ENCODE measurements at places on chromosomes 7 and 10.

DNA sequence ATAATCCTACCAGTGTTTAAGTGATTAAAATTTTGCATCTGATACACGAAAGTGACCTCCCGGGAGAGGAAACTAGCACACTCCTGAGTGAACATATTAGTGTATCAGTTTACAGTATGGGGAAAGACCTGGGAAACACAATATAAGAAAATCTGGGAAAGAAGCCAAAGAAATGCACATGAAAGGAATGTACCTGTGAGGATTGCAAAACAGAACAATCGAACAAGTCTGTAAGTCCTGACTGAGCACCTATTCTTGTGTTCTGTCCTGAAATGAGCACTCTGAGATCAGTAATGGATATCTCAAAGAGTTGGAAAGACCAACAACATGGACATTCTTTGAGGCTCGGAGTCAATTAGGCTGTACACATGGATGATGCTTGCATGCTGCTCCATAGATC, 554.7 kb downstream of the SORCS3 start:
- DNase-seq, result no peak

DNA sequence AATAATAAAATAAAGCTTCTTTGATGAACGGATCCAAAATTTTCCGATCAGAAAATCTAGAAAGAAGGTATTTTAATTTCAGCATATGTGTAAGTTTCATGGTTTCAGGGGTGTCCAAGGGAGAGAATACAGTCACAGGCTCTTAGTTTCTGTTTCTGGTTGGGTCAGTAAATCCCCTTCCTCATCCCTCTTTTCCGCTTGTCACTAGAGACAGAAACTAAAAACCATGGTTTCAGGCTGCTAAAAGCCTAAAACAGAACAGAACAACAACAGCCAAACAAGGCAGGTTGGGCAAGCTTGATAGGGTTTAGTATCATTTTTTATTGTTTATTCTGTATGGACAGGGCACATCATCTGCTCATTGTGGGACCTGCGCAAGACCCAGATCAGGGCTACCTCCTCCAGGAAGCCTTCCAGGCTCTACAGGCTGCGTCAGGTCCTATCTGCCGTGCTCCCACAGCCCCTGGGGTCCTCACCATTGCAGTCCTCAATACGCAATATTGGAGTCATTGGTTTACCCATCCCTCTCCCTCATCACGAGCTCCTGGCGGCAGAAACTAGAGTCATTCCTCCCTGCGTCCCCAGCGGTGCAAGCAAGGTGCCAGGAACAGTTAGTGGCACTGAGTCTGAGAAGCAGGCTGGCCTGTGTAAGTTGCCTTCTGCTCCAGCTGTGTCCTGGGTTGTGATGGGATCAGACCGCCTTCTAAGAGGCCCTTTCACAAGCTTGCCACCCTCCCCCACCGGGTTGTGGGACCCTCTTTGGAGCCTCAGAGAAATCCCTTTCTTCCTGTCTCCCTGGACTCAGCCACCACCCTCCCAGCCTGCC, 70.2 kb upstream of the CUX1 start:
- DNase-seq, result no peak

DNA sequence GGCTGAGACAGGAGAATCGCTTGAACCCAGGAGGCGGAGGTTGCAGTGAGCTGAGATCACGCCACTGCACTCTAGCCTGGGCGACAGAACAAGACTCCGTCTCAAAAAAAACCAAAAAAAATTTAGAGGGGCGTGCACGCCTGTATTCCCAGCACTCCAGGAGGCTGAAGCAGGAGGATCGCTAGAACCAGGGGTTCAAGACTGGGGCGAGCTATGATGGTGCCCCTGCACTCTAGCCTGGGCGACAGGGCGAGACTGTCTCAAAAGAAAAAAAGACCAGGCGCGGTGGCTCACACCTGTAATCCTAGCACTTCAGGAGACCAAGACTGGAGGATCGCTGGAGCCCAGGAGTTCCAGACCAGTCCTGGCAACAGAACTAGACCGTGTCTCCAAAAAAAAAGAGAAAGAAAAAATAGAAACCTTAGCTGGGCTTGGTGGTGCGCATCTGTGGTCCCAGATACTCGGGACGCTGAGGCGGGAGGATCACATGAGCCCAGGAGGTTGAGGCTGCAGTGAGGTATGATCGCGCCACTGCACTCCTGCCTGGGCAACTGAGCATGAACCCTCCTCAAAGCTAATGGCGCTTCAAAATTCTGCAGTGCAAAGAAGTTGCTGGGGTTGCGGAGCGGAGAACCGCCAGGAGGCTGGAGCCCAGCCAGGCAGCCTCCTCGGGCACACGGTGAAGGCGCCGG, 382 bp upstream of the MBLAC1 start:
- no peak for DNase-seq

GRCh38 chr10:934746-935406, 3.4 kb upstream of the LARP4B start:
- no peak for DNase-seq

- DNase-seq, result no peak
These were observed 301.8 kb upstream of the MGMT start for GRCh38 chr10:129165076-129165720.

DNA sequence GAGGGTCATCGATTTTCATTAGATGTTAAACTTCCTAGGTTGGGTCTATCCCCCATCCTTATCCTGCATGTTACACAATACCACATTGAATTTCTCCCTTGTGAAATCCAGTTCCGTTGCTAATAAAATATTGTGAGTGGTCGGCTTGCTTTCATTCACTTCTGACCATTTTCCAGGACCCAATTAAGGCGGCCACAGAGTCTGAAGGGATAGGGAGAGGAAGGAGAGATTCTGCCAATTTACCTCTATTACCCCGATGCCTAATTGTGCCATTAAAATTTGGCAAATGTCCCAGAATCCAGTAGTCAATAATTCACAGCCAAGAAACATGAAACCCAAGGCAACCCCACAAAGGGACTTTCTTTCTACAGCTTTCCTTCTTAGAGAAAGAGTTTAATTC, 129.9 kb downstream of the IPMK start:
- no peak for DNase-seq

- DNase-seq, result no peak
These were observed 251.3 kb upstream of the TCF7L2 start for GRCh38 chr10:112698818-112699164.

GRCh38 chr7:1523844-1524243, 6.7 kb upstream of the MAFK start:
- no peak for DNase-seq

- no peak for DNase-seq
These were observed 158.7 kb upstream of the LANCL2 start for GRCh38 chr7:55206235-55207029.

- DNase-seq, result peak; percentile 89
These were observed 31.1 kb downstream of the ADAP1 start for GRCh38 chr7:923108-924041.

DNA sequence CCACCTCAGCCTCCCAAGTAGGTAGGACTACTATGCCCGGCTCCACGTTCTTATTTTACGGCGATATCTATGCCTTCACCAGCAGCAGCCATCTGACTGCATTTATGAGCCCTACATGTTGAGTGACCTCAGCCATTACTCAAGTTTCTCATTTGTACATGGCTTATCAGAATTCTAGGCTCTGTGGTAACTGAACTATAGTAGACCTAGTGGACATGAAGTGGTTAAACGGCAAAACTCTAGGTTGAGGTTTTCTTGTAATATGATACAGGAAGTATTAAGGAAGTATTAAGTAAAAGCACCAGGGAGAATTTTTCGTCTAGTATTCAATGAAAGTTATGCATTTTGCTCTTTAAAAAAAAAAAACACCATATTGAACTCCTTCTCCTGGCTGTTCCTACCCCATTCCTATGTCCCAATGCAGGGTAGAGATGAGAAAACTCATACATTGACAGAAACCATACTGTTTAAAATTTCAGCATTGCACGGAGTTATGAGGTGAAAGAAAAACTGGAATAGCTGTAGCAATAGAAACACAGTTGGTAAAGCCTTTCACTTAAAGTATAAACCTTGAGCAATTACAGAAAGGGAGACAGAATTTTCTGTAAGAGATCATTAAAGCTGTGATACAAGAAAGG, 39.8 kb upstream of the EPC1 start:
- DNase-seq, result no peak

DNA sequence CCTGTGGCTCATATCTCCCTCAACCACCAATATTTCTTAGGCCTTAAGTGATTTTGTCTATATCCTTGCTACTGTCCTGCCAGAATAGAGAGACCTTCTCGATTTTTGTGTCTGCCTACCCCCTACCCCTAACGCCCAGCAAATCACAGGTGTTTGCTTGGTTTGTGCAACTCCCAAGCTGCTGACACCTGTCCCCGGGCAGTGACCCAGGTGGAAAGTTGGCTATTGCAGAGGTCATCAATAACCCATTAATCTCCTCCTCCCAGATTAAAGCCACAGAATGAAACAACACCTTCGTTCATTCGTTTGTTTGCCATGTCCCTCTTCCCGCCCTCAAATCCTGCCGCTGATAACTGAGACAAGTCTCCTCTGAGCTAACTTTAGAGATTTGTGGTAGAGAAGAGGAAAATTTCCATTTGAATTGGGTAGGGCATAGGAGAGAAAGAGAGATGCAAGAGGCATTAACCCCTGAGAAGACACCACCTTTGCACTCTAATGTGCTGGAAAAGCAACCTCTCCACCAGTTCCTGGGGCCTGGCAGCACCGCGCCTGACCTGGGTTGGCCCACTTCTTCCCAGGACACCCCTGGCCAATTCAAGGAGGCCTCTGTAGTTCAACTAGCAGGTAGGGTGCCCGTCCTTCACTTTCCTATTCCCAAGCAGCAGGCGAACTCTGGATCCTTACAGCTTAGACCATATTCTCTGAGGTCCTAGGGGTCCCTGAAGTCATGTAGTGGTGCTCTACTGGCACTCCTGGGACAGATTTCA, 3.0 kb downstream of the NEUROG3 start:
- no peak for DNase-seq

DNA sequence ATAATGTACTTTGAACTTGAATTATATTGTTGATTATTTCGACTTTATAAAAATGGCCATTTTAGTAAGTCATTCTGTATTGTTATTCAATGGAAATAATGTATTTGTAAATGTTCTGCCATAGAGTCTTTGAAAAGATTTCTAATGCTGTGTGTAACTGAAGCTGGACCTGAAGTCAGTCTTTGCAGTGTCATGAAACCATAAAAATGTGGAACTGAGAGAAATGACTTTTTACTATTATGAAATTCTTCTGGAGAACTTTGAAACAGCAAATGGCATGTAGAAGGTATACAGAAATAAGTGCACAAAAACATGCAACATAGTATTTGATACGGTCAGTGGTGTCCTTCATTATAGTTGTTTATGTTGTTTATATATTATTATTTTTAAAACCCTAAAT, 59.7 kb upstream of the ADRA2A start:
- no peak for DNase-seq

DNA sequence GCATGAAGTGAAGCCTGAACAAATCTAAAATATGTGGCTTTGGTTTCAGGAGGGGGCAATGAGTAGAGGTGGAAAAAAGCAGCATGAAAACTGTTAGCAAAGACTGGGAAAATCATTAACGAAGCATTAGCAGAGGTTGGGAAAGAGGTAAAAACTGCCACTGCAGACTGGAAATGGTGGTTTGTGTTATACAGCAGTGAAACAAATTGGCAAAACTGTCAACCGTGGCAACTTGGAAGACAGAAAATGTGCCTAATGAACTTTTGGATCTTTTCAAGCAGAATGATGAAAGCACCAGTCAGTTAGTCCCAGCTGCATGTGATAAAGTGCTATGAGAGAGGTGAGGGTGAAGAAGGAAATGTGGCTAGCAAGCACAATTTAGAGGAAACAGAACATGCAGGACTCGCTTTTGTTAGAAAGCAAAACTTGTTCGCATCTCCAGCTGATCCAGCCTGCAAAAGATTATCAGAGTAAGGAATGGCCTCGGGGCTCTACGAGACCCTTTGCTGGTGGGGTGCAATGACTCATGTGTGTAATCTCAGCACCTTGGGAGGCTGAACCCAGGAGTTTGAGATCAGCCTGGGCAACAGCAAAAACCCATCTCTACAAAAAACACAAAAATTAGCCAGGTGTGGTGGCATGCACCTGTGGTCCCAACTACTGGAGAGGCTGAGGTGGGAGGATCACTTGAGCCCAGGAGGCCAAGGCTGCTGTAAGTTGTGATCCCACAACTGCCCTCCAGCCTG, 45.7 kb downstream of the SKIDA1 start:
- DNase-seq, result no peak

- DNase-seq, result no peak
These were observed 476.9 kb downstream of the KCNMA1 start for GRCh38 chr10:77160679-77161078.
